Foreskin keratinocyte (primary cell): ENCODE measurements at places on chromosomes 7 and 10. TPM values are rescaled to one million over a fixed set of nuclear protein-coding genes. Genes with fewer than 3 reads are reported as not detected.

DNA sequence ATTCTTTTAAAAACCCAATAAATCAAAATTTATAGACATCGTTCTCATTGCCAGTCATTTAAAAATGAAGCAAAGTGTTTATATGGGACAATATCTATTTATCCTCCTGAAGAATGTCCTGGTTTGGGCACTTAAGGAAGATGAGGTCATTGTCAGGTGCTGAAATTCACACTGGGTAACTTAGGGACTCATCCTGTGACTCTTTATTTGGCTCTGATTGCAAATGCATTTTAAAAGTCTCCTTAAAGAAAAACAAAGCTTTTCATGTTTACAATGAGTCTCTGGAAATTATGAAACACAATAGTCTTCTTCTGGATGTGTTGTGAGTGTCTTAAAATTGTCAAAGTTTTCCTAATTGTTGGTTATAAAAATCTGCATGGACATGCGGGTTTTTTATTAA lies 69.5 kb upstream of the GPR158 start:
- no peak for DNase-seq

GRCh38 chr10:102016416-102016815 lies 39.6 kb downstream of the ARMH3 start:
- DNase-seq = no peak

- DNase-seq = no peak
Measured at GRCh38 chr7:50822706-50823105, 40.0 kb upstream of the GRB10 start.

GRCh38 chr10:104492329-104492940 lies 138.8 kb downstream of the CFAP58 start:
- DNase-seq = peak; percentile 36

GRCh38 chr7:155219947-155220769 lies 77.5 kb upstream of the INSIG1 start:
- DNase-seq = no peak

GRCh38 chr7:70586822-70587221 lies 545.1 kb upstream of the GALNT17 start:
- no peak for DNase-seq

DNA sequence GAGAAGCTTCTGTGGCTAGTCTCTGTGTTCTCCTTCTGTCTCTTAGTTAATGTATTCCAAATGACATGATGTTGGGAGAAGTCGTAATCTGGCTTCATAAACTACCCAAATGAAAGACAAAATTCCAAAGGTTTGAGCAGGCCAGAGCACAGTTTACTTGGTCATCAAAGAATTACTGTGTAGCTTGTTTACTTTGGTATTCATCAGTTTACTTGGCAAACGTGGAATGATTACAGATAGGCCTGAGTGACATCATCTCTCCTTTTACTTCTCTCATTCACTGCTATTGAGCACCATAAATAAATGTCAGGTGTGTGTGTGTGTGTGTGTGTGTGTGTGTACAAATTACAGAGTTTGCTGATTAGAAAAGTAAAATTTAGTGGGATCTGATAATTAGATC lies 327.3 kb downstream of the PHTF2 start:
- DNase-seq = no peak

DNA sequence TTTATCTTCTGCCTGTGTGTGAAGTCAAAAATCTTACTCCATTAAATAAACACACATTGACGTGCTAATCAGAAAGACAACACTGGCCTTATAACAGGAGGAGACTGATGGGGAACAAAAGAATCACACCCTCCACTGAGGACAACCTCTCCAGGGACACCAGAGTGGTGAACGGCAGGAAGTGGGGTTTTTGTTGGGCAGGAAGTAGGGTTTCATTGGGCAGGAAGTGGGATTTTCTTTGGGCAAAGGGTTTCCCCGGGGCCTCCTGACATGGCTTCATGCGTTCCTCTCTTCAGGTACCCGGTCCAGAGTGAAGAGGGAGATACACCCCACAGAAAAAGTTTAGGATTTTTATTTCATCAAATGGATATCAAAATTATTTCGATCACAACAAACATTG lies 30.6 kb downstream of the ADARB2 start:
- no peak for DNase-seq

DNA sequence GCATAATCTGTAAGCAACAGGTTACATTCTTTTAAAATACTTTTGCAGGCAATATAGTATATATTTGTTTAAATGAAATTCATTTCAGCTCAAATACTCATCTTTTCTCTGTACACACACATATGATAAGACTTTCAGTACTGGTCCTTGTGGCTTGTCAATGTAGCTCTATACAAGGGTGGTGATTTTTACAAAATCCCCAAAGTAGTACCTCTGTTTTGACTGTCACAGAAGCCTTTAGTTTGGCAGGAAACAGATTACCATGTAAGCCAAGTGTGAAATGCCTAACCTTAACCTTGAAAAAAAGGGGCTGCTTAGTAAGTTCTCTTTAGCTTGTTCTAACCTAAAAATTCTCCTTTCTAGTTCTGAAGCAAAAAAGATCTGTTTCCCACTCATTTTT lies 87.9 kb downstream of the KCND2 start:
- no peak for DNase-seq

GRCh38 chr10:97553575-97554031 lies 19.0 kb upstream of the ANKRD2 start:
- DNase-seq = no peak

- DNase-seq = peak; percentile 5
Measured at GRCh38 chr7:143002106-143002505, 24.8 kb downstream of the OR9A2 start.

- DNase-seq = no peak
Measured at GRCh38 chr7:29099896-29100847, 46.2 kb downstream of the CPVL start.

DNA sequence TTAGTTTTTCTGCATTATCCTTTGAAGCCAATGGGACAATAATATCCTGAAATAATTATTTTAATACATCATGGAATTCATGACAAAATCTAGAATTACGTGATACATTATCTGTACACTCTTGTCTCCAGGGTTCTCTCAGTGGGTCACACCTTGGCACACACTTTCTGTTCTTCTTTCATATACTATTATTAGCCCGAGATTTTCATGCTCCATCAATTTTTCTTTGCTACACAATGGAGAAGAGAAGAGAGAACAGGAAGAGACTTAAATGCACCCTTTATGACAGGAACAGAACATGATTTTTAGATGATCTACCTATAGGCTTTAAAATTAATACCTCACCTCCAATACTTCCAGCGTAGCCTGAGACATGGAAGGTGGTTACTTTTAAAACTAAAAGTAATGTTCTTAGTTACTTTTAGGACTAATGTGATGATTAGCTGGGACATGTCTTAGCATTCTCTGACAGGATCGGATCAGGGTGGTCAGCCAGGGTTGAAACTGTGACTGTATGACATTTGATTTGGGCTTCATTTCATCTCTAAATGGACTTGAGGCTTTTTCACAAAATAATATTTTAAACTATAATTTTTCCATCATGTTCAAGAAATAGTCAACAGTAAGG lies 148.2 kb upstream of the WNT16 start:
- DNase-seq = no peak

GRCh38 chr10:84159076-84159685 lies 14.4 kb upstream of the GPR15LG start:
- DNase-seq = no peak

GRCh38 chr10:49318028-49318427 lies 19.1 kb downstream of the C10orf71 start:
- no peak for DNase-seq

- no peak for DNase-seq
Measured at GRCh38 chr7:51455948-51456347, 139.3 kb upstream of the COBL start.

- no peak for DNase-seq
Measured at GRCh38 chr7:45159296-45159695, 1.7 kb downstream of the RAMP3 start.

TRIM74 gene
- 0.07 TPM in 1 of 2 replicates, not detected in the other for total RNA-seq

ASZ1 gene
- not detected in 2 replicates for total RNA-seq

MSMB gene
- not detected in 2 replicates for total RNA-seq

ACTR3C gene
- total RNA-seq = 2.8 and 2.9 TPM in 2 replicates

LRMDA gene
- not detected in 2 replicates for total RNA-seq

RAB19 gene
- total RNA-seq = 0.21 TPM in 1 of 2 replicates, not detected in the other

EIF4EBP2 gene
- total RNA-seq = 23.4 and 27.5 TPM in 2 replicates

LAMTOR4 gene
- 121 and 131 TPM in 2 replicates for total RNA-seq

ANXA8 gene
- 562 and 572 TPM in 2 replicates for total RNA-seq
